Ecto neural progenitor cell (in vitro differentiated cells): ENCODE measurements at places on chromosomes 11 and 22.

GRCh38 chr11:13064593-13064992 is 55.5 kb downstream of the RASSF10 start:
- no peak for DNase-seq

DNA sequence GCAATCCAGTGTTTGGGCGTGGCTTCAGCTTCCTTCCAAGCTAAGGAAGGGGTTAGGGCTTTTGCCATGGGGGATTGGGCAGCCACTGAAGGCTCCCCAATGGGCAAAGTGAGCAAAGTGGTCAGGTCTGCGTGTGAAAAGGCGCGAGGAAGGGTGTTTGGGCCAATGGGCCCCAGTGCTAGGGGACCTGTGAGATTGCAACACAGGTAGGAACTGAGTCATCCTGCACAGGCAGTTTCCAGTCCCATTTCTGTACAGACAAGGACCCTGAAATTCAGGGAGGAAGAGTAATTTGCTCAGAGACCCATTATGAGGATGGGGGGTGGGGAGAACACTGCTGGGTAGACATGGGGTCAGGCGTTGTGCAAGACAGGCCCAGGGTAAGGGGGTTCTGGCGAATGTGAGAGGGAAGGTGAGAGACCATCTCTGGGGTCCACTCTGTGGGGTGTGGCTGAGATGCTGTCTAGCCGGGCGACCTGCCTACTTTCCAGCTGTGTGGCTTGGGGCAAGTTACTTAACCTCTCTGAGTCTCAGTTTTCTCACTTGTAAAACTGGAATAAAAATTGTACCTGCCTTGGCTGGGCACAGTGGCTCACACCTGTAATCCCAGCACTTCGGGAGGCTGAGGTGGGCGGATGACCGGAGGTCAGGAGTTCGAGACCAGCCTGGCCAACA is 7.3 kb downstream of the CCDC88B start:
- no peak for DNase-seq

GRCh38 chr11:74288161-74288560 is 23.3 kb downstream of the P4HA3 start:
- DNase-seq = no peak

DNA sequence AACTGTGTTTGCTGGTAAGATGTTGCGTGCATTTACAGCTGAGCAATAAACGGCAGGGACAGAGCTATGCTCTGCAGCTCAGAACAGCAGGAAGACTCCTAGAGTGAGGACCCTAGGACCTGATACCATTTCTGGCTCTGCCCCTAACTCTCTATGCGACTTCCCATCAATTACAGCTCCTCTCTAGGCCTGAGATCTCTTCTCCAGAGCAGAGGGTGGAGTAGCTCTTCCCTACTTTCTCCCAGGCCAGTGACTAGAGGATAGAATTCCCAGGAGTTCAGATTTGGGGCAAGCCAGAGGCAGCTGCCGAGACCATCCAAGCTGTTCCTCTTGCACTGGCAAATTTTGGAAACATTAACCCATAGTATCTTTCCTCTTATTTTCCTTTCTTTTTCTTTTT is 12.8 kb upstream of the SCGB1A1 start:
- no peak for DNase-seq

DNA sequence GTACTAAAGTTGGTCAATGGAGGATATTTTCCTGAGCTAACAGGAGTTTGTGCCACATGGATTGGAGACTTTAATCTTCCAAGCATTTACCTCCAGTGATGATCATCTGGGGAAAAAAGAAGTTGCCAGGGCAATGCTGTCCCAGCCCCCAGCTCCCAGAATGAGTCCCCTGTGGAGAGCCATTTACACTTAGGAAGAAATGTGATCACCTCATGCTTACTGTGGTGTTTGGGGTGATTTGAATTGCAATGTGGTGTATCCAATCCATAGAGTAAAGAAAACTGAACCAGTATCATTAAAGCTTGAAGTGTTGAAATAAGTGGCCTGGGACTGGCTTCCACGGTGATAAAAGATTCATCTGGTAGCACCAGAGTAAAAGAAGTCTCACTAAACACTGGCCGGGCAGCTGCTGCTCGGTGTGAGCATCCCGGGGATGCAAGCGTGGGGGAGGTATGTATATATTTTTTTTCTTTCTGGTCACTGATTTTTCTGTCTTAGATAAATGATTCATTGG is 117.2 kb upstream of the NTM start:
- DNase-seq = no peak

DNA sequence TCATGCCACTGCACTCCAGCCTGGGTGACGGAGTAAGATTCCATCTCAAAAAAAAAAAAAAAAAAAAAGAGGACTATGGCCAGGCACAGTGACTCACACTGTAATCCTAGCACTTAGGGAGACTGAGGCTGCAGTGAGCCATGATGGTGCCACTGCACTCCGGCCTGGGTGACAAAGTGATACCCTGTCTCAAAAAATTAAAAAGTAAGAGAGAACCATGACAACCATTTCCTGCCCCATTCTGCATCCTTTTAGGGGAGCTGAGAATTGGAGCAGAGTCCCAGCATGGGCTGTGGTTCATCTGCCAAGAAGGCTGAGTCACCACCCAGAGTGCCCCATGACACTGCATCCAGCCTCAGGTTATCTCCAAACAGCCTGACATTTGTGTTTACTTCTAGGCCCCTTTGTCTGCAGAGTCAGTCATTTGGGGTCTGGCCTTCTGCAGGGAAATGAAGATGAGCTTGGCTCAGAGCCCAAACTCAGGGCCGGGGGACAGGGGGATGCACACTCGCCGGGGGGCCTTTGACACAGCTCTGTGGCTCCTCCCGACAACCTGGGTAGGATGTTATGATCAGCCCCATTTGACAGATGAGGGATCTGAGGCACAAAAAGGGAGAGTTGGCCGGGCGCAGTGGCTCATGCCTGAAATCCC is 4.7 kb downstream of the CSDC2 start:
- DNase-seq = no peak

DNA sequence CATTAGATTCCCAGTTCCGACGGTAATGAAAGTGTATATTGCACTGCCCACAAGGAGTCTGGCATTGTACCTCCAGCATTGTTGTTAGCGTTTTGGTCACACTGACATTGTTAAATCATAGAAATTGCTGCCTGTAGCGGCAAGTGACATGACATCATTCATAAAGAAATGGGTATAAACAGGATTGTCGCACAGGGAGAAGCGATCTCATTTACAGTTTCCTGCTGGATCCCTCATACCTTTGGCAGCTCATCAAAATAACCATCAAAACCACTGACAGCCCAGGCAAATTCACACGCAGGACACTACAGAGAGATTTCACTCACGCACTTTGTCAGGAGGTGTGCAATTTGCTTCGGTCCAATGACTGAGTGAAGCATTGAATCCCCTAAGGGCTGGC is 3.5 kb downstream of the HTR3B start:
- DNase-seq = no peak

GRCh38 chr22:45077286-45077685 is 67.5 kb upstream of the PHF21B start:
- DNase-seq = no peak

DNA sequence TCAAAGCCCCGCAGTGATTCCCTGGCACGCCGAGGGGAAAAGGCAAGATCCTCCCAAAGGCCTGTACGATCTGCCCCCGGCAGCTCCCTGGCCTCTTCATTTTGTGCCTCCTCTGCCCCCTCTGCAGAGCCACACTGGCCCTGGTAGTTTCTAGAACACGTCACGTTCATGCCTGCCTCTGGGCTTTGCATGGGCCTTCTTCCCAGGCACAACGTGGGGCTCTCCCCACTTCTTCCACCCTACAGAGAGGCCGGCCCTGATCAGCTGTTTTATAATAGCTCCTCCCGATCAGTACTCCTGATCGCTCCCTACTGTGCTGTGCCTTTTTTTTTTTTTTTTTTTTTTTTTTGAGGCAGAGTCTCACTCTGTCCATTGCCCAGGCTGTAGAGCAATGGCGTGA is 78.4 kb downstream of the PTPRJ start:
- no peak for DNase-seq

GRCh38 chr11:3018596-3018995 is 26.5 kb upstream of the NAP1L4 start:
- DNase-seq = no peak

- DNase-seq = peak; percentile 73
These were observed 64.4 kb downstream of the NAV2 start for GRCh38 chr11:19777039-19777376.

GRCh38 chr22:48093981-48094380 is 1331.5 kb downstream of the TBC1D22A start:
- DNase-seq = no peak

- no peak for DNase-seq
These were observed 5.1 kb upstream of the TP53AIP1 start for GRCh38 chr11:128947773-128948172.

DNA sequence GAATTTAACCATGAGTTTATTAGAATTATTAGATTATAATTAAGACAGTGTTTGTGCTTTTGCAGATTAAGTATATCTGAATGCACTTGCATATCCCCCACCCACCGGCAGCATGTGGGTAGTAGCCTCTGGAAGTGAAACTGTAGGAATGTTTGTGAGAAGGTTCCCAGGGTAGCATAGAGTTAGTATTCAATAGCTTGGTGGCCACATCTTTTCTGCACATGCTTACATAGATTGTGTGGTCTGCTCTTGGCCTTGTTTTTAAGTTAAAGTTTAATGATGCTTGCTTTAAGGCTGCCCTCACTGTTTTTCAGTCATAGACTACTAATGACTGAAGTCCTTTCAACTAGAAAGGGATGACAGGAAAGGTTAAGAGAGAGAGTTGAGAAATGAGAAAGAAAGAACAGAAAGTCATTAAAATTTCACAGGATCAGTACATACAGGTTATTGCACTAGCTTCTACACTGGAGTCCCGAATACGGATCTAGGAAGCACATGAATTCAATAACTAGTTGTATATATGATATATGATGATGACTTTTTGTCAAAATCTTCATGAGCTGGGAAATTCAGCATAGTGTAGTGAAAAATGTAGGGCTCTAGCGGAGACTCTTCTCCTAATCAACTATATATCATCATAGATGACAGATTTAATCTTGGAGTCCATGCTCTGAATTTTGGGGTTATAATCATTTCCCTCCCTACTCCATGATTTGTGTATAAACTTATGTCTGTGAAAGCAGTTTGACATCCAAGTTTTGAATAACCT is 137.1 kb downstream of the ARHGAP42 start:
- DNase-seq = no peak

DNA sequence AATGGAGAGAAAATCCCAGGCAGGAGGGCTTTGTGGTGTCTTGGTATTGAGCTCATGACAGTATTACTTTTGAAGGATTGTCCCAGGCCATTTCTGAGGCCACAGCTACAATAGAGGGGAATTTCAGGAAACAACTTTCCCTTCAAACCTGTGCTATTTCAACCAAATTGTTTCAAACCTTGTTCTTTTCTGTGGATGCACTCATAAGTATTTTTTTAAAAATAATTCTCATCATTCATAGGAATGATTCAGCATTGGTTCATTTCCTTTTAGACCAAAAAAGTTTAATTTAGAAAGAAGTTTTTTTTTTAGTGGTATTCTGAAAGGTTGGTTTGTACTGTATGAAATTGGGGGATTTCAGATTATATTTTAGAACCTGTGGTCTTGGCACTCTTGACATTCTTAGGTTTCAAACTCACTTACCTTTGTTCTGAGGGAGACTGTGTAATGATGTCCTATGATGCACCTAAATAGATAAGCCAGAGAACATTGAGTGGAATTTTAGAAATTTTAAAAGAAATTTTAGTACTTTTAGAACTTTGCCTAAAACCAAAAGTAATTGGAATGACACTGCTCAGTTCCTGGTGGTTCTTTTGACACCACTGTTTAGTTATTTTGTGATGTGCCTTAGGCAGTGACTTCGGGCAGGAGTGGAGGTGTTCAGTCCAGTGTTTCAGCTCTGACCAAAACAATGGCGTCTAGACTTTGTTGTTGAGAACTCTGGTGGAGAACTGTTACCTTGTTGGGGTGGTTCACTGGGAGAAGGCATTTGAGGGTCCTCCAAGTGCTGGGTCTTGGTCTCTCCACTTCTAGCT is 12.2 kb downstream of the TEAD1 start:
- no peak for DNase-seq

DNA sequence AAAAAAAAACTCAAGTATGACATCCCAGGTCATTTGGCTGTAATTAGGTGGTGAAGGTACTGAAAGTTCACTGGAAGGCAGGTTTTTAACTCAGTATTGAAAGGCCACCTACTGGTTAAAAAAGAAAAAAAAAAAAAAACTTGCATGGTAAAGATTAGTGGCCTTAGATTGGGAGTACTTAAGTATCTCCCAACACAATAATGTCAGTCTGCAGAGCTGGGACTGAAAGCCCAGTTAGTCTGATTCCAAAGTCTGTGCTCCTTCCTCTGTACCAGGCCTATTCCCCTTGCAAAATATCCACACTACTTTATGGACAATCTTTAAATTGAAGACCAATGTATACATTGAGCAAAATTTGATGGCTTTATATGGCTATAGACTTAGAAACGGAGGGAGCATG is 85.5 kb downstream of the NOX4 start:
- no peak for DNase-seq

DNA sequence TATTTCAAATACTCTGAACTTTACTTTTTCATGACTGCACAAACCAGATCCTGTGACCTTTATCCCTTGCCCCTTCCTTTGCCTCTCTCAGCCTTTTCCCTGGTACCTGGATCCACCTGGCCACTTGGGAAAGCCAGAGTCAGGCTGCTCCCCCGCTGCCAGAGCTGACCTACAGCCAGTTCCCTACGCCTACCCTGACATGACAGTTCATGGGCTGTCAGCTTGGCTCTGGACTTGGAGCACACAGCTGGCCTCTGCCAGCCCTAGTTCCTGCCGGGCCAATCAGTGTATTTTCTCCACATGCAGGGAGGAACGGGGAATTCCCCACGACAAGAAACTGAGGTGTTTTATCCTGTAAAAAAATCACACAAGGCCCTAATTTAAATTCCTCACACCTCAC is 382.6 kb downstream of the INSC start:
- no peak for DNase-seq

GRCh38 chr11:75796091-75796435 is 18.9 kb upstream of the UVRAG start:
- no peak for DNase-seq

DNA sequence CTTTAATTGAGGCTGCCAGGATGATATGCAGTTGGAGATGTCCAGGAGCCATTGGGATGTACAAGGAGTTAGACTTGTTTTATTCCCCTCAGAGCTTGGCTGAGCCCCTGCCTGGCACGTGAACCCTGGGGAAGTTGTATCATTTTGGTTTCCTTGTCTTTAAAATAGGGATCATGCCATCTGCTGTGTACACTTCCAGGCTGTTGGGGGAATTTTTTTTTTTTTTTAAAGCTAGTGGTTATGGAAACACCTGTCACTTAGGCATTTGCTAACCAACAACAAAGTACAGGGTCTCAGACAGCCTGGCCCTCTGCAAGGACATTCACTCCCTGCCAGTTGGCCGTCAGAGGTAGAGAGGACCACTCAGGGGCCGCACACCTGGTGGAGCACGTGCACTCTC is 8.5 kb upstream of the RAB1B start:
- no peak for DNase-seq

DNA sequence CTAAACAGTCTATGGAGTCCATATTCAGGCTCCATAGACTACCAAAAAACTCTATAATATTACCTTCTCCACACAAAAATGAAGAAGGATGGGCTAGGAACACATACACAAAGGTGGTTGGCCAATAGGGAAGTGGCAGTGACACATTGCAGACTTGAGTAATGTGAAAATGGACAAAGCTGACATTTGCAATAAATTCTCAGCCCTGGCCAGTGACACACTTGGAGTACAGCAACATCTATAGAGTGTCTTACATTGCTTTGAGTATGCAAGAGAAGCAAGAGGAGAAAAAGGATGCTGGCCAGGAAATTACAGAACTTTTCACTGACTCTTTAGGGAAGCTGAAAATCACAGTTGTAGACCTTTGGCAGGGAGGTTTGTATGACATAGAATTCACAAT is 7.3 kb upstream of the OR52W1 start:
- DNase-seq = no peak

GRCh38 chr11:116701876-116702275 is 70.9 kb downstream of the BUD13 start:
- no peak for DNase-seq
